Glutamatergic neuron (in vitro differentiated cells): ENCODE measurements at places on chromosomes 4 and X.

- H3K27ac ChIP-seq, result no peak overlapping the region
- no peaks in the 10 kb centered on the region for H3K27me3 ChIP-seq
Observed at GRCh38 chrX:34578237-34578636, 78.8 kb downstream of the TMEM47 start.

GRCh38 chr4:114236171-114236769, 256.8 kb upstream of the ARSJ start:
- H3K4me1 ChIP-seq, result no peaks in the 10 kb centered on the region
- peaks cover 1% of the 10 kb centered on the region for H3K27me3 ChIP-seq
- H3K4me3 ChIP-seq, result no peak overlapping the region
- DNase-seq, result no peak
- H3K27ac ChIP-seq, result no peak overlapping the region

DNA sequence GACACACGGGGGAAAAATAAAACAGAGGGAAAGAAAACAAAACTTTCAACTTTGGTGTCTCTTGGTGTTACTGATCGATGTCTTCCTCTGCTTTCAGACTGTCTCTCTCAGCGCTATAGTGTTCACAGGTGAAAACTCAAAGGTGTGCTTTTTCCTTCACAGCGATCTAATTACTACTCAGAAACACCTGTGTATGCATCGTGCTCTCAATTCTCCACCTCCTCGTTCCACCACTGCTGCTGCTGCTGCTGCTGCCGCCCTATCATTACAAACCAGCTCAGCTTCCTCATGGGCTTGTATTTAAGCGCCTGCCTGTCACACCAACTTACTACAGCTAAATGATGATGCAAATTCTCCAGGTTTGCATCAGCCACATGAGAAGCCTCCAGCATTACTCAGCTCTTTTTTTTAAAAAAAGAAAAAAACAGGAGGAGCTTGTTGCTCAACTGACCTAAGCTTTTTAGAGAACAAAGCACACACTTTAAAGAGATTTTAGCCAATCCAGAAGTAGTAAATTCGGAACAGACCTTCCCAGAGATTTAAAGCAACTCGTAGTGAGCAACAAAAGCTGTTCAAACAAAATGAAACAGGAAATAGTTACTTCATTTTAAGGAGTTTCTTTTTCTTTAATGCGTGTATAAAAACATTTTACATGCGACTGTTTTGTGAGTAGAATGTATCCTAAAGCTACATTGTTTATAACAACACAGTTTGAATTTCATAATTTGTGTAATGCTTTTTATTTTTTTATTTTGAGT, at the start of gene SLC7A11:
TSS of gene SLC7A11 (minus strand) at position 274 of the 758 bp plus-strand sequence. CDS start 280 bp downstream, outside the sequence.
- H3K27me3 ChIP-seq, result no peaks in the 10 kb centered on the region
- H3K36me3 ChIP-seq, result no peaks in the 10 kb centered on the region
- peak; percentile 28 for DNase-seq
- peak within 1 kb of the TSS; percentile 89 for H3K4me3 ChIP-seq

GRCh38 chrX:13194291-13195103, 125.4 kb downstream of the ATXN3L start:
- H3K4me3 ChIP-seq, result no peak overlapping the region
- H3K27me3 ChIP-seq, result no peaks in the 10 kb centered on the region
- DNase-seq, result no peak
- H3K4me1 ChIP-seq, result peaks cover 5% of the 10 kb centered on the region

GRCh38 chrX:101931136-101931487, 715 bp downstream of the ZMAT1 start:
- peak overlapping the region; percentile 75 for H3K27ac ChIP-seq
- H3K4me1 ChIP-seq, result peaks cover 4% of the 10 kb centered on the region
- peaks cover 2% of the 10 kb centered on the region for H3K27me3 ChIP-seq
- H3K4me3 ChIP-seq, result peak overlapping the region; percentile 90
- H3K36me3 ChIP-seq, result no peaks in the 10 kb centered on the region

GRCh38 chr4:87476934-87477333, 52.2 kb downstream of the SPARCL1 start:
- H3K27ac ChIP-seq, result no peak overlapping the region
- no peaks in the 10 kb centered on the region for H3K27me3 ChIP-seq
- H3K36me3 ChIP-seq, result no peaks in the 10 kb centered on the region
- no peaks in the 10 kb centered on the region for H3K4me1 ChIP-seq

- H3K4me1 ChIP-seq, result no peaks in the 10 kb centered on the region
- no peak overlapping the region for H3K4me3 ChIP-seq
- no peaks in the 10 kb centered on the region for H3K36me3 ChIP-seq
- H3K27me3 ChIP-seq, result peaks cover 3% of the 10 kb centered on the region
- DNase-seq, result no peak
- no peak overlapping the region for H3K27ac ChIP-seq
Observed at GRCh38 chr4:26083987-26084386, 170.0 kb downstream of the SMIM20 start.
